ENCODE measurements at places on chromosomes 6 and 20.

DNA sequence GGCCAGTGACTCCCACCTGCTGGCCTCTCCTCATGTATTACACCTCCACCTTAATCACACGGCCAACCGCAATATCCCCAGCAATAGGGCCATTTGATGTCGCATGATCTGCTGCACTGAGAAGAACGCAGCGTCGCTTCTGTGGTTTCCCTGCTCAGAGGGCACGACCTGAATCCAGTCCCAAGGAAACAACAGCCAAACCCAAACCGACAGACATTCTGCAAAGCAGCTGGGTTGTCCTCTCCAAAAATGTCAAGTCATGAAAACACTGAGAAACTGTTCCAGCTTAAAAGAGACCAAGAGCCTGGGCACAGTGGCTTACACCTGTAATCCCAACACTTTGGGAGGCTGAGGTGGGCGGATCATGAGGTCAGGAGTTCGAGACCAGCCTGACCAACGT lies 7.5 kb upstream of the BPI start:
- DNase-seq: no peak

DNA sequence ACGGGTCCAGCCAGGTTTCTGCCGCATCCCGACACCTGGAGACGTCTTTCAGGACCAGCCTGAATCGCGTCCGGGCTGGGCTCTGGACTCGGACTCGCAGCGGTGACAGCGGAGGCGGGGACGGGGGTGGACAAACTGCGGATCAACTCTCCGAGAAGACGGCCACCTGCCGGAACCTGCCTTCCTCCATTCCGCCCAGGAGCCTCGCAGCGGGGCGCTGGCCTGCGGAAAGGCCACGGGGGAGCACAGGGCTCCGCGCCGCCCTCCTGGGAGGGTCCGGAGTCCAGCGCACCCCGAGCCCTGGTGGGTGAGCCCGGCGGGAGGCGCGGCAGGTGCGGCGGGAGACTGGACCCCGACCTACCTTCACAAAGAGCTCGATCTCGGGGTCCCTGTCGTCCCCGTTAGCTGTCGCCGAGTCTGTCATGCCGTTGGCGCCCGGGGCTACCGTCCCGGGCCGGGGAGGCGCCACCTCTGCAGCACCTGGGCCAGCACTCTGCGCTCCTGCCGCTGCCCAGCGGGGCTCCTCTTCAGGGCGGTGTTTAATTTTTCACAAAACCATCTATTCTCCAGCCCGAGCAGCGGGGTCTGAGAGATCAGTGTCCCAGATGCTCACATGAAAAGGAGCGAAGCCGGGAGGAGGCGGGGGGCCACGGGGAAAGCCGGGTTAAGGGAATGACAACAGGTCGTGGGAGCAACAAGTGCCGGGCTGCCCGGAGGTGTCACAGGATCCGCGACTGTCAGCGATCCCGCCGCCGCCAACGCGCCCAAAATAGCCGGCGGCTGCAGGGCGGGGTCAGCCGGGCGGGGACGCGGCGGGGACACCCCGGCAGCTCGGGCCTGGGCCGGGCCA lies at the start of gene CLIC5:
TSS of gene CLIC5 (minus strand) at position 742 of the 850 bp plus-strand sequence. CDS start at position 424, 318 bp downstream.
- peak; percentile 12 for DNase-seq

DNA sequence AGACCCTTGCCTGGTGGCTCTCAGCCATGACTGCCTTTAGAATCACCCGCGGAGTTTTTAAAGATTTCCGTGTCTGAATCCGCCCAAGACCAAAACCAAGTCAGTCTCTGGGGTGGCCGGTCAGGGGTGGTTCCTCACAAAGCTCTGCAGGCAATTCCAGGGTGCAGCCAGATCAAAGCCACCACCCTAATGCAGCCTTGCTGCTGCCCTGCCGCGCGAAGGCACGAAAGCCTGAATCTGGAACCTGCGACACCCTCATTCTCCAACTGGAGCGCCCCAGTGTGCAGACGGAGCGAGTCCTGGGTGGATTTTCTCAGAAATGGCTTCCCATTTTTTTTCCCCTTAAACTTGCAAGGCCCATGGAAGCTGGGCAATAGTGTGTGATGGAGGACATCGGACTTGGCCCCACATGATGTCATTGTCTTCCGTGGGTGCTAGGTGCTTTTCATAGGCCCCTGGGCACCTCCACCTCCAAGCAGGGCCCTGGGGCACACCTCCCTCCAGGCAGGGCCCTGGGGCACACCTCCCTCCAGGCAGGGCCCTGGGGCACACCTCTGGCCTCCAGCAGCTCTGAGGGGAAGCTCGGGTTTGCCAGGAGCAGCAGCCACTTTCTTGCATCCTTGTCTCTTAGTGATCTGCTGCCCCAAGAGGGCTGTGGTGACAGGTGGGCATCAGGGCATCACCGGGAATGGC lies 343.1 kb downstream of the ZFAND3 start:
- no peak for DNase-seq

DNA sequence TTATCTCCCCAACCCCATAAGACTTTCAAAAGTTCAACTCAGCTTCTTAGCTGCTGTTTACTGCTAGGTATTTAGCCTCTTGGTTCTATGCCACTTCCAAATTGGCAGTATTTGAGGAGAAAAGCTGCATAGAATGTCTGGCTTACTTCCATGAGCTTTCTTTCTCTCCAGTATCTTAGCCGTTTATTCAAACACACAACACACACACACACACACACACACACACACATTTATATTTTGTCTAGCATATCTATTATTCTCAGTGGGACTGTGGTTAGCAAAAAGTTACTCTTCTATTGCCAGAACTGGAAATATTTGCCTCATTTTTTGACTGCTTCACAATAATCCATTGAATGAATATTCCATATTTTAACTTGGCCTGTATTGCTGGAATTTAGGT lies 634.2 kb upstream of the IMPG1 start:
- no peak for DNase-seq

GRCh38 chr6:28585335-28585734 lies 59.7 kb downstream of the GPX5 start:
- DNase-seq: no peak

GRCh38 chr20:16662467-16662866 lies 67.4 kb upstream of the SNRPB2 start:
- no peak for DNase-seq

DNA sequence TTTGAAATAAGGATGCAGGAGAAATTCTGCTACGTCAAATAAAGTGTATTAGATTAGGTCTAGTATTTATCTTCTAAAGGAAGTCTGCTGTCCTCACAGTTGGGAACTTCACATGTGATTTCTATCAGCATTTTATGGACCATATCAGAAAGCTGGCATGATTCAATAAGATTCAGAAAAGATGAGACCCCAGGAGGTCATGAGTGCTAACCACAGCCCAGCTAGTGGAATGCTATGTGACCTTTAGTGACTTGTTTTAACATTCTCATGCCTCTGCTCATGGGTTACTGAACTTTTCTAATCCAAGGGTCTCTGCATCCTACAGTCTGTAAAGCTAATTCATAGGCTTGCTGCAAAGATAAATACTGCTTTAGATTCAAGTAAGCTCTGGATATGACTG lies 150.1 kb downstream of the GMPR start:
- no peak for DNase-seq

DNA sequence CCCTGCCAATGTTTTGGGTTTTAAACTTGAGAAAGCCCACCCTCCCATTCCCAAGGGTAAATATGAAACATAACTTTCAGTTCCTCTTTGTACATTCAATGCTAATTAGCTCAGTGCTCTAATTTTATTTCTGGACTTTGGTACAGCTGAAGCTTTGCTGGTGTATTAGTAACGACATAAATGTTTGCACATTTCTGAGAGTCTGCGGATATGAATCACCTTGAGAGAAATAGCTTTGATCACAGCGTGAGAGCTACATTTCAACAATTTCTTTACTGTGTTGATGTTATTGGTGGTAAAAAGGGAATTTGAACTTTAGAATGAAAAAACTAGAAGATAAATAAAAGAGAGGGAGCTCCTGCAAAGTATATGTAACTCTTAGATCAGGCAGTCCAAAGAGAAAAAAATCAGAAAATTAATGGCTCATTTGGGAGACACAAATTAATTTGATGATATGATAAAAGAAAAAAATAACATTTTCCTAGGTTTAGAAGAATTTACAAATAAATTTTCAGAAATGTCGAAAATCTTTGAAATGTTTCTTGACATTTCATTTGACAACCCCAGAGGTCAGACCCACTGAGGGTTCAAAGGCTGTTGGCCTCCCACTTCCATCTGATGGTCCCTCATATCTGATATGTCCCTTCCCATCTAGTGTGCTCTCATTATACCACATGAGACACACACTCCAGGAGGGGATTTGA lies 38.5 kb upstream of the CAP2 start:
- DNase-seq: no peak

- DNase-seq: peak; percentile 55
Measured at GRCh38 chr6:17884498-17885478, 102.6 kb downstream of the KIF13A start.

DNA sequence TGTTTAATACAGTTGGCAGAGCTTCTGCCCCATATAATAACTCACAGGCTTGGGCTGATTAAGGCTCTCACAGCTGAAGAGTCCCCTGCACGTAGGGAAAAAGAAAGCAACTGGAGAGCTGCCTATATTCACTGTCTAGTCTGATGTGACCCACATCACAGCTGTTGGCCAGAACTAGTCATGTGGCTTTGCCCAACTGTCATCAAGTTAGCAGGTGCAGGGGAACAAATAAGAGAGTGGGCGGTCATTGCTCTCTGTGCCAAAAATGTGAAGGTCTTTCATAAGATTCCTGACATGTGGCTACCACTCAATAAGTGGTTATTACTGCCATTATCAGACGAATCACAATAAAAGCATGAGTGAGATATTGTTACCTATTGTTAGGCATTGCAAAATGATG lies 665.2 kb downstream of the DOK5 start:
- no peak for DNase-seq

- DNase-seq: peak; percentile 45
Measured at GRCh38 chr20:17721802-17722486, 22.2 kb downstream of the BANF2 start.

DNA sequence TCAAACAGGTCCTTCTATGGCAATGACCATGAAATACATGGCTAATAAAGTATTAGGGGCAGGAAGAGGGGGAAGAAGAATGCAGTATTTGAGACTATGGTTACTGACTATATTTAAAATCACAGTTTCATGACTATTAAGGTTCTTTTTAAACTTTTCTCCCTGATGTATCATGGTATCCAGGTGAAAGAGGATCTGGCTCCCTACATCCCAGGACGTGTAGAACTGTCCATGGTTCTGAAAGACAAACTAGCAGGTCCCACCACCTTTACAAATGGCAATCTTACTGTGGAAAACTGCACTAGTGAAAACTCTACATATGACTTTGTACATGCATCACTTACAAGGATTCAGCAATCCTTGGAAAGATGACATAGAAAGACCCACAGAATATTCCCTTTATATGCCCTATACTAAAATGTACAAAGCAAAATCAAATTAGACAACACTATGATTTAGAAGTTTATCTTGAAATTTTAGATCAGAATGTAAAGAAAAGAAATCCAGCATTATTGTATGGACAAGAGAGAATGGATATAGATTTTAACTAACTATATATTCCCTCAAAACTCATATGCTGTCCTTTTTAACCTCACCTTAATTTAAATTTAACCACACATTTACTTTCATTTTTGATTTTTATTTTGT lies 33.5 kb downstream of the RPP21 start:
- DNase-seq: peak; percentile 54

- DNase-seq: peak; percentile 83
Measured at GRCh38 chr20:33561692-33562601, 72.1 kb downstream of the CBFA2T2 start.

- DNase-seq: no peak
Measured at GRCh38 chr6:146948790-146949342, 255.4 kb upstream of the STXBP5 start.

- DNase-seq: no peak
Measured at GRCh38 chr6:168555618-168556273, 114.8 kb downstream of the SMOC2 start.

DNA sequence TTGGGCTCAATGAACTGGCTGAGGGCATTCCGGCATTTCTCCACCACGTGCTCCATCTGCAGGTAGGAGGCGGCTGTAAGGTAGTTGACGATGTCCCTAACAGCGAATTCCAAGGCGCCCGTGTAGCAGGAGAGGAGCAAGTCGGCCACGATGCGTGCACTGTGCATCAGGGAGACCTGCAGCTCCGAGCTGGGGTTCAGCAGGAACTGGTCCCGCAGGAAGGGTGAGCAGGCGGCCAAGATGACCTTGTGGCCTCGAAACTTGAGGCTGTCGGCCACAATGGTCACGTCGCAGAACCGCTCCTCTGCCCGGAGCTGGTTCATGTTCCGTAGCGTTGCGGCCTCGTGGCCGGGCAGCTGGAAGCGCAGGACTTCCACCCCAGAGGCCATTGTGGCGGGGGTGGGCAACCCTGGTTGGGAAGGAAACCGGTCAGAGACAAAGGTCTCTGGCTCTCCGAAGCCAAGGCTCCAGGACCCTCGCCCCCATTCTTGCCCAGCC lies 920 bp downstream of the ZBTB12 start:
- DNase-seq: no peak

- DNase-seq: no peak
Measured at GRCh38 chr20:8542110-8542486, 410.0 kb downstream of the PLCB1 start.

DNA sequence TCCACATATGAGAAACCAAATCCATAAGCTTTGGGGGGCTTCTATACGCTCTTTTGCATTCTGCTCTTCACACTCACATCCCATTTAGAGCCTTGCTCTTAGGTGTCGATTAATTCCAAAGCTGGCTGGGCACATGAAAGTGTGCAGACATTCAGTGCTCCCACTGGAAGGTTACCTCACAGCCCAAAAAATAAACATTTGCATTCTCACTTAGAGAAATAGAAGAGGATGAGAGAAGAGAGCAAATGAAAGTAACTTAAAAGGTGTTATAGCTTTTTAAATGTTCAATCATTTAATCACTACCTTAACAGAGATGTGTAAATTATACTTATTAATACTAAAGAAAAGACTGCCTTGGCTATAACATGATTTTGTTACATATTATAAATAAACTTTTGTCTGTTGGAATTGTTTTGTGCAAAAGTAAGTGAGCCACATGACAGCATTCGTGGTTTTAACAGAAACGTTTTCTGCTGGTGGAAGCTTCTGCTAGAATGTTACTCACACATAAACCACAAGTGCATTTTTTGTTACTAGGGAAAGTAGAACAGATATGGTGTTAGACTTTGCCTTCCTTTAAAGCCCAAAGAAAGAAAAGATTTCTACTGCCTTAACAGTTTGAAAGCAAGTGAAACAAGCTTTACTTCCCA lies 116.7 kb downstream of the SIM1 start:
- no peak for DNase-seq

- peak; percentile 38 for DNase-seq
Measured at GRCh38 chr20:40797425-40797824, 108.4 kb upstream of the MAFB start.

GRCh38 chr20:52789716-52790115 lies 182.4 kb upstream of the TSHZ2 start:
- DNase-seq: no peak

DNA sequence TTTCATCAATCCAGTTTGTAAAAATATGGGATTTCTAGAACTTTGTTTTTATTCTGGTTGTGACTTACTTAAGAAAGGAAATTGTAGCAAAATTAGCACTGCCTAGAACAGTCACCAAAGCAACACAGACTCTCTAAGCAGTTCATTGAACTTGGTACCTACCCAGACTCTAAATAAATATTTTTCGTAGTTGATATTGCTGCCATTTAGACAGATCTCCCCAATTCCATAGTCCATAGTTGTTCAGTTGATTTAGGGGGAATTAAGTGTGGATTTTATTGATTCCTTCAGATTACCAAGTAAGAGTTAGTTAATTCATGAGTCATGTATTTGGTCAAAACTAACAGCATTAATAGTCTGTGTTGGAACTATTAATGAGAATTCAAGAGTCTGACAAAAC lies 822.5 kb downstream of the DHX35 start:
- no peak for DNase-seq

GRCh38 chr6:156150391-156150790 lies 626.8 kb upstream of the ARID1B start:
- DNase-seq: no peak
